ENCODE measurements at places on chromosomes 5 and 9.

GRCh38 chr9:89482901-89483361 is 15.0 kb downstream of the SEMA4D start:
- no peak for DNase-seq

DNA sequence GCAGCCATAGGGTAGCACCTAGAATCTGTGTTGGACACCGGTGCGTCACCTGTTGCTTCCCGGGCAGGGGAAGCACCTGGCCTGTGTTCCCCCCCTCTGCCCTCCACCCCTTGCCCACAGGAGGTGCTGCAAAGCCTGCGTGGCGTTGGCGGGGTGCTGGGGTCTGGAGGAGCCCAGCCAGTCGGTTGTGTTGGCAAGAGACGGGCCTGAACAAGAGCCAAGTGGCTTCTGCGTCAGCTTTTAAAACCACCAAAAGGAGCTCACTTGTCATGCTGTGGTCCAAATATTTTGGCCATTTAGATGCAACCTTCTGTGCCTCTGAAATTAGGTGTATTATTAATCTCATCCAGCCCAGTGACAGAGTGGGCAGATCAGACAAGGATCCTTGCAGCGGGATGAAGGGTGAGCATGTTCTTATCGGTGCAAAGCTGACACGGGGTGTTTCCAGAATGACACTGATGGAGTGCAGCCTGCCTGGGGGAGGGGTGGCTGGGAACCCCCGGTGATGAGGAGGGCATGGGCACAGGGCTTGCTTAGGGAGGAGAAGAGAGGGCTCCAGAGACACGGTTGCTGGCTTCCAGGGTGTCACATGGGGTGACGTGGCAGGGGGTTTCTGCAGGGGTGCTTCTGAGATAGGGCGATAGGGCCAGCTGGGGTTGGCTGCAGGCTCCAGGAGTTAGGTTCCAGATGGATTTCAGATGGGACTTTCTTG is 9.7 kb upstream of the RXRA start:
- DNase-seq, result no peak

- DNase-seq, result no peak
Measured at GRCh38 chr5:167578977-167579692, 712.3 kb upstream of the WWC1 start.

- DNase-seq, result no peak
Measured at GRCh38 chr9:130482463-130482862, 37.7 kb downstream of the ASS1 start.

GRCh38 chr9:87054999-87055686 is 107.8 kb upstream of the GAS1 start:
- DNase-seq, result peak; percentile 45

GRCh38 chr9:96376891-96377874 is 6.3 kb downstream of the SLC35D2 start:
- peak; percentile 13 for DNase-seq

GRCh38 chr9:70015099-70015498 is 28.5 kb upstream of the MAMDC2 start:
- DNase-seq, result peak; percentile 43

- peak; percentile 68 for DNase-seq
Measured at GRCh38 chr9:137435980-137436760, 5.0 kb downstream of the ENTPD8 start.

DNA sequence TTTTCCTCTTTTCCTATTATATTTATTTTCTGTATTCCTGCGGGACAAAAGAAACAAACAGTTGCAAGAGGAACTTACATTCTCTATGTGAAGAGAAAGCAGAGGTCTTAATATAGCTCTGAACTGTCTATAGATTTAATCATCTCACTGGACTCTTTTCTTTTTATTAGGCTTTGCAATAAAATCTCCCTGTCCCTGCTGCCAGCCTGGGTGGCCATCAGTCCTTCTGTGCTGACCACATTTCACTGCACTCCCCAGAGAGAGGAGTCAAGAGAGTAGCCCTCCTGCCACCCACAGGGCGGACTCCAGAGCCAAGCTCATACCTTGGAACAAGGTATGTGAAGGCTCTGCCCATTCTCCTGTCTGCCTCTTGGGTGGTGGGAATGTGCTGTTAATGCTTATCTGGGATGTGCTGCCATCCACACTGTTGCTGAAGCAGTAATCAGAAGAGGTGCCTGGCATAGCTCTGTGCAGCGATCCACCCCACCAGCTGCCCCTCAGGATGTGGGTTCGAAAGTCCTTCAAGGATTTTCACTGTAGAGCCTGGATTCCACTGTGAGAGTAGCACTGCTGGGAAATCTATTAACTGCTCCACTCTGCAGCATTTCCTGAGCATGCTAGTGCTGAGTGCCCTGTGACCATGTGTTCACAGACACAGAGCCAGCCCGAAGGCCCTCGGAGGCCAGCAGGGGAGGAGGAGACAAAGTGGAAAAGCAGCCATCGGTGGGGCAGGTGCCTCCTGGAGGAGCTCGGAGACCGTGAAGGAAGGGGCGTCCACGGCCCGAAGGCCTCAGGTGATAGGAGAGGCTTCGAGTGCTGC is 334.6 kb downstream of the MED10 start:
- no peak for DNase-seq

- DNase-seq, result no peak
Measured at GRCh38 chr9:91896513-91897121, 53.4 kb downstream of the ROR2 start.

- DNase-seq, result peak; percentile 45
Measured at GRCh38 chr9:77649109-77649812, 1.1 kb upstream of the GNA14 start.

DNA sequence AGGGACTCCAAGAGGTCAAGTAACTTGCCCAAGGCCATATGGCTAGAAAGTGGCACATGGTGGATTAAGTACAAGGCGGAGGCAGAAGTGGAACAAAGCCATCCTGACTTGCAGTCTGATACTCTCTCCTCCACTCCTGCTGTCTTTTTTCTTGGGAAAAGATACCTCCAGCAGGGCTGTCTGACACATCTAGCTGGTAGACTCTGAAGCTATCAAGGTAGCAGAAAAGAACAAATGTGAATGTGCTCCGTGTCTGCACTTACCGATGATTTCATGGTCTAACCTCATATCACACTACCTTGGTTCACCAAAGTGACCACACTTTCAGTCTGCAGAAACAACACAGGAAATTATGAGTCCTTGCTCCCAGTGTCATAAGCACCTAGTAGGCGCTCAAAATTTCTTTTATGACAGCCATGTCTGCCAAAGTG is 284.8 kb downstream of the CRB2 start:
- no peak for DNase-seq

- no peak for DNase-seq
Measured at GRCh38 chr9:34512131-34513078, 10.4 kb downstream of the ENHO start.

GRCh38 chr5:39353717-39354399 is 10.4 kb downstream of the C9 start:
- peak; percentile 61 for DNase-seq
